ENCODE measurements at places on chromosomes 1 and 21.

DNA sequence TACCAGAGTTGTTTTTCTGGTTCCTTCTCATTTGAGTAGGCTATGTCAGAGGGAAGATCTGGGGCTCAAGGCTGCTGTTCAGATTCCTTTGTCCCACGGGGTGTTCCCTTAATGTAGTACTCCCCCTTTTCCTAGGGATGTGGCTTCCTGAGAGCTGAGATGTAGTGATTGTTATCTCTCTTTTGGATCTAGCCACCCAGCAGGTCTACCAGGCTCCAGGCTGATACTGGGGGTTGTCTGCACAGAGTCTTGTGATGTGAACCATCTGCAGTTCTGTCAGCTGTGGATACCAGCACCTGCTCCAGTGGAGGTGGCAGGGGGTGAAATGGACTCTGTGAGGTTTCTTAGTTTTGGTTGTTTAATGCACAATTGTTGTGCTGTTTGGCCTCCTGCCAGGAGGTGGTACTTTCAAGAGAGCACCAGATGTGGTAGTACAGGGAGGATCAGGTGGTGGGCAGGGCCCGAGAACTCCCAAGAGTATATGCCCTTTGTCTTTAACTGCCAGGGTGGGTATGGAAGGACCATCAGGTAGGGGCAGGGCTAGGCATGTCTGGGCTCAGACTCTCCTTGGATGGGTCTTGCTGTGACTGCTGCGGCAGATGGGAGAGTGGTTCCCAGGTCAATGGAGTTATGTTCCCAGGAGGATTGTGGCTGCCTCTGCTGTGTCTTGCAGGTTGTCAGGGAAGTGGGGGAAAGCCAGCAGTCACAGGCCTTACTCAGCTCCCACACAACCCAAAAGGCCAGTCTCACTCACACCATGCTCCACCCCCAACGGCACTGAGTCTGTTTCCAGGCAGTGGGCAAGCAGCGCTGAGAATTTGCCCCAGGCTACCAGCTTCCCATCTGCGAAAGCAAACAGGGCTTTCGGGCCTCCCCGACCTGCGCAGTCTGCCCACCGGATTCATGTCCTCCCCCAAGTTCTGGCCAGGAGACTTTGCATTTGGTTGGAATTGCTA lies 64.2 kb downstream of the SERINC2 start:
- peak; percentile 97 for DNase-seq

GRCh38 chr1:24403806-24404205 lies 9.8 kb downstream of the STPG1 start:
- no peak for DNase-seq

DNA sequence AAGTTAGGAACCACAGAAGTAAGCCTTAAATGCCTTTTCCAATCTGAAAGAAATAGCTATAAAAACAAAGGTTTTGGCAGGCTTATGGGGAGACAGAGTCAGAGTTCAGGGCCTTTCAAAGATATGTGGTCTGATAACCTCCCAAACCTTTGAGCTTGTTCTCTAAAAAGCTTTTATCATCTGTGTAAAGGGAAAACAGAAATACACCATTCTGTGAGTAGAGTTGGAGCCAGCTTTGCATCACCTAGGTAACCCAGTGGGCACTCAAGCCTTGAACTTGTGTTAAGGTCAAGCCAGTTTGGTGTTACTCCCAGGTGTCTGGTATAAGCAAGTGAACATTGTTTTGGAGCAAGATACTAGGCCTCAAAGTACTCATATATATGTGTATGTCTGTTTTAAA lies 50.1 kb downstream of the LAMC1 start:
- DNase-seq: no peak

- DNase-seq: no peak
Measured at GRCh38 chr1:151825204-151825603, 6.4 kb downstream of the RORC start.

DNA sequence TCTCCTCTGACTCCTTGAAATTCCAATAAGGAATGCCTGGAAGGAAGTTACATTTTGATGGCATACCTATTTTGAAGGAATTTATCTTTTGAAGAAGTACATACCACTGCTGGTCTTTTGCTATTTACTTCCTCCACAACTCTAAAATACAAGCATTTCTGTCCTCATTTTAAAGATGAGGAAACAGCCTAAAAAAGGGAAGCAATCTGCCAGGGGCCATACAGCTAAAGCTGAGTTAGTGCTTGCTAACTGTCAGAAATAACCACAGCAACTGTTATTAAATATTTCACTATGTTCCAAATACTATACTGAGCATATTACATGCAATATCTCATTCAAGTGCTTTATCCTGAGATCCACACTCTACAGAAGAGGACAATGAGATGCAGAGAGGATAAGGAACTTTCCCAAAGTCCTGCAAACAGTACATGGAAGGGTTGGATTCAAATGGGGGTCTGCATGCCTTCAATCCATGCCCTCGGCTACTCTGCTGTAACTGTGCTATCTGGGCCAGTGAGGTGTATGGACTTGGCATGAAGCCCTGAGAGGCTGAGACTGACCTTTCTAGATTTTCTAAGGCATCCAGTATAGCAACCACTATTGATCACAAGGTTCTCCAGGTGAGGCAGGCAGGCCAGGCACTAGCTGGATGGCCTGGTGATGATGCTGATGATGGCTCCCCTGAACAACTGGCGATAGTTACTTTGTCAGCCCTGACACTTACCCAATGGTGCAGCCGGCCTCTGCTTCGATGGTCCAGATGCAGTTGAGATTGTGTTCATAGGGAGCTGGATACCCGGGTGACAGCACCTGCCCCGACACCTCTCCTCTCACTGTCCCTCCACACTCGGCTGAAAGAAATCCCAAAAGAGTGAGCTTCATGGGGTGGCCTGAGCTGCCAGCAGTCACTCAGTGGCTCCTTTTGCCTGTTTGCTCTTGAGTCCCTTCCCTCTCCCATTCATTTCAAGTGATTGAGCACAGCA lies 171.4 kb upstream of the HMGB4 start:
- no peak for DNase-seq

DNA sequence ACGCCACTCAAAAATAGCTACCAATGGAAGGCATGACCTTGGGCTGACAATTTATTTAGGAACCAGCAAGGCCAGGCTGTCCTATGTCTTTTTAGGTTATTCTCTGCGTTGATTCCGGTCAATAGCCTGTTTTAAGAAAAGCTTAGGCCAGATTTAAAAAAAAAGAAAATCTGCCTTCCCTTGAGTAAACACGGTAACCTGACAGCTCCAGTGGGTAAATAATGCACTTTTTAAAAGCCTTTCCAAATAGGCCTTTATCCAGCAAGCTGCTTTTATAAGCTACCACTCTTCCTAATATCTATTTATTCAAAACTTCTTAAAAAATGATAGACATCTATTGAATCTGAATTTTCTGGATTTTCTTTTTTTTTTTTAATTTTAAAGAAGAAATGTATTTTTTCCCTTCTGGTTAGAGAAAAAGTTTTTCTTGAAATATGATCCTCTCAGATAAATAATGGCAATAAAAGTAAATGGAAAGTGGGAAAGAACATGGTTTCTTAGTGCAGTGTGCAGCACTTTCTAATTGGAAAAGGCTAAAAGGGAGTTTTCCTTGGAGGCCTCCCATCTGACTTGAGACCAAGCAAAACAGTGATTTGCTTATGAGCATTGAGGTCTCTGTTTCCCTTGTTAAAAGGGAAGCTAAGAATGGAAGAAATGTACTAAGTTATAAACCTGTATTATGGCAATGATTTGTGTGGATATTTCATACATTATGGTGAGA lies 281.0 kb upstream of the RUNX1 start:
- no peak for DNase-seq

DNA sequence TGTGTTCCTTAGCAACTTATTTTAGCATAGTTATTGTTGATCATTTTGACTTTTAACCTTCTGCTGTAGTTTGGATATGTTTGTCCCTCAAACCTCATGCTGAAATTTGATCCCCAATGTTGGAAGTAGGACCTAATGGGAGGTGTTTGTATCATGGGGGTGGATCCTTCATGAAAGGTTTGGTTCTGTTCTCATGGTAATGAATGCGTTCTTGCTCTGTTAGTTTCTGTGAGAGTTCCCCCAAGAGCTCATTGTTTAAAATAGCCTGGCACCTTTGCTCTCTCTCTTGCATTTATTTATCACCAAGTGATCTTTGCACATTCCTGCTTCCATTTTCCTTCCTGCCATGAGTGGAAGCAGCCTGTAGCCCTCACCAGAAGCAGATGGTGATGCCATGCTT lies 372.1 kb upstream of the VAMP3 start:
- no peak for DNase-seq

DNA sequence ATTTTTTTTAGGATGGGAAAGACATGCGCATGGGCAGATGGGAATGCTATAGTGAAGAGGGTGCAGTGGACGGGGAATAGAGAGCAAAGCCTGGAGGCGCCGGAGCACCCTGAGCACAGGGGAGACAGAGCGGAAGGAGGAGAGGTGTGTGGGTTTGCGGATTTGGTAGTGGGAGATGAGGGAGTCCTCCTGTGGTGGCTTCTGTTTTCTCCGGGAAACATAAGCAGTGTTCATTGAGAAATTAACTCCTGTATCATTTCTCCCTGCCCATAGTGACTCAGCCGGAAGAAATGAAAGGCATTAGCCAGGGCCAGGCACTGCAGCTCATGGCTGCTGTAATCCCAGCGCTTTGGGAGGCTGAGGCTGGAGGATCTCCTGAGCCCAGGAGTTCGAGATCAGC lies 4.7 kb upstream of the PTPRF start:
- no peak for DNase-seq

DNA sequence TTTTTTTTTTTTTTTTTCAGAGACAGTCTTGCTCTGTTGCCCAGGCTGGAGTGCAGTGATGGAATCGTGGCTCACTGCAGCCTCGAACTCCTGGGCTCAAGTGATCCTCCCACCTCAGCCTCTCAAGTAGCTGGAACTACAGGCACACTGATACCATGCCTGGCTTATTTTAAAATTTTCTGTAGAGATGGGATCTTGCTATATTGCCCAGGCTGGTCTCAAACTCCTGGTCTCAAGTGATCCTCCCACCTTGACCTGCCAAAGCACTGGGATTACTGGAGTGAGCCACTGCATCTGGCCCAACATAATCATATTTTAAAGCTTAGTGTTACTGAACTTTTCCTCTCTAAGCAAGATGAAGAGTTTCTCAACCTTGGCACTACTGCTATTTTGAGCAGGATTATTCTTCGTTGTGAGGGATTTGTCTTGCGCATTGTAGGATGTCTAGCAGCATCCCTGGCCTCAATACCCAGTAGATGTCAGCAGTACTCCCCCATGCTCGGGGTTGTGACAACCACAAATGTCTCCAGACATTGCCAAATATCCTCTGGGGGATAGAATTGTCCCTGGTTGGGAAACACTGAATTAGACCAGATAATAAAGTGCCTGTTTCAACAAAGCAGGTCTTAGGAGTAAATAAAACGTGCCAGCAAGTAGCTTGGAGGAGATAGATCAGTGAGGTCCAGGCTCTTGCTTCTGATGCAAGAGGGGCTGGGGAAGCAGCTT lies 15.1 kb upstream of the THRAP3 start:
- no peak for DNase-seq

GRCh38 chr1:30809514-30810263 lies 52.1 kb upstream of the LAPTM5 start:
- no peak for DNase-seq

- DNase-seq: no peak
Measured at GRCh38 chr21:43712268-43712942, 6.5 kb upstream of the PDXK start.

DNA sequence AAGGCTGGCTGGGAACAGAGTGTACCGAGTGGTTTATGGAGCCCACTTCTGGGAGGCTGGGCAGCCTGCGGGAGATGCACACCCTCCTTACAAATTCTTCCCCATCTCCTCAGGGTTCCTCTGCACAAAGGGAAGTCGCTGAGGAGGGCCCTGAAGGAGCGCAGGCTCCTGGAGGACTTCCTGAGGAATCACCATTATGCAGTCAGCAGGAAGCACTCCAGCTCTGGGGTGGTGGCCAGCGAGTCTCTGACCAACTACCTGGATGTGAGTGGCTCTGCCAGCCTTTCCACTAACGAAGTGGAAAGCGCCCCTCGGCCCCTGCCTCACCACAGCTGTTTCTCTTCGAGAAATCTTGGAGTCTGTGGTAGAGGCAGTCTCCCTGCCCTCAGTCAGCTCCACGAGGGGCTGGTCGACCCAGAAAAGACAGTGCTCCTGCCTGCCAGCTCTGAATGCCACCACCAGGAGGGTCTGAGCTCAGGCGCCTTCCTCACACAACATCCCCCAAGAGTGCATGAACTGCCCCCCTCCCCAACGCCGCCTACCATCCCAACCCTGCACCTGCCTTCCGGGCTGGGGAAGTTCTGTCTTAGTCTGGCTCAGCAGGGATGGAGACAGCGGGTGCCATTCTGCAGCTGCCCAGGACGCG lies 31.8 kb downstream of the PROK1 start:
- no peak for DNase-seq

DNA sequence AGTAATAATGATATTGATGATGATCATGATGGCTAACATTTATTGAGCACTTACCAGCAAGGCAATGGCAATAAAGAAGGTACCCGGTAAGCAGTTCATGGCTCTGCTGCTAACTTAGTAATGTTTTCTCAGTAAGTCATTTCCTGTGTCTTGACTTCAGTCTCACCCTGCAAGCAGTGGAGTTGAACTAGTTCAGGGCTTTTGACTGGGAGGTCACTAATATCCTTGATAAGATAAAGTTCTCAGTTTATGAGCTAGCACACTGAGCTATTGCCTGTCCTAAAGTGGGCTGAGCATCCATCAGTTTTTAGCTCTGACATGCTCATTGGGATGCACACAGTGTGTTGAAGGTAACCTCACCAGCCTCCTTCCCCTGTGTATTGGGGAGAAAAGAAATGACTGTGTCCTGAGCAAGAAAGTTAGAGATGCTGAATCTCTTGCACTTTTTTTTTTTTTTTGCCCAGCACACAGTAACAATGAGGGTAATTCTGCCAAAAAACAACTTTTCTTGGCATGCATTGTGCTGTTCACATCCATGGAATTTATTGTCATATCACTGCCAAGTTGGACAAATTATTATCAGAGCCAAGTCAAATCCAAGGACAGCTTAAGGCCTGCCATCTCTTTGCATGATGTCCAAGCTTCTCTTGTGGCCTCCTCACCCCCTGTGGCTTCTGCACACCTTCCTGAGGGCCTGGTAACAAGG lies 55.5 kb upstream of the GADD45A start:
- no peak for DNase-seq

DNA sequence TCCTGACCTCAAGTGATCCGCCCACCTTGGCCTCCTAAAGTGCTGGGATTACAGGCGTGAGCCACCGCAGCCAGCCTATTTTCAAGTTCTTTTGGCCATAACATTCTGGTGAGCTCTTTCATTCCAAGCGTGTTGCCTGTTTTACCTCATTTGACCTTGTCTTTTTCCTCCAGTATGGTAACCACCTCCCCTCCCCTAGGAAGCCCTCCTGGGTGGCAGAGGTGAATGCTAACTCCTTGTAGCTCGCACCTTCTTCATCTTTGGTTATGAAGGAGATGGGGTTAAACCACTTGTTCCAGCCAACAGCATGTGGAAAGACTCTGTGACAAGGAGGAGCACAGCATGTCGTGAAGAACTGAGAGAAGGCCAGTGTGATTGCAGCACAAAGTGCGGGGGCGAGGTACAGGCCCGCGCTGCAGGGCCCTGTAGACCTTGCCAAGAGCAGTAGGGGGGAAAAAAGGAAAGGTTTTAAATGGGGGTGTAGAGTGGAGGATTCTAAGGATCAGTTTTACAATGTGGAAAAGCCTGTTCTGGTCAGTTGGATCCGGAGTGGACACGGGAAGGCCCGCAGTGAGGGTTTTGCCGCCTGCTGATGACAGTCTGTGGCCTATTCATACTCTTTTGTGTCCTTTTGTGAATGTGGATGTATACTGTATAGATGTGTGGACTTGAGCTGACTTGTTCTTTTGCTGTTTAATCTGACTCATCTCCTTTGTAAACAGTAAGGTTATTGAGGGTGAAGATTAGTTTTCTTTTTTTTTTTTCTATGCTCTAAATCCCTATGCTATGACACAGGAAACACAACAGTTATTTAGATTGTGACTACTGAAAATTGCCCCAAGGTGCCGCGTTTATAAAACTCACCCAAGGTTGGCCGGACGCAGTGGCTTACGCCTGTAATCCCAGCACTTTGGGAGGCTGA lies 7.5 kb upstream of the ZNF436 start:
- DNase-seq: no peak

Measured in DMS 273 treated with DMSO at 0.1 percent for 48 hours (cell line).